ENCODE measurements at places on chromosomes 3 and 15.
A peak's percentile ranks its signal among the peaks of the same experiment; 100 is the strongest.

DNA sequence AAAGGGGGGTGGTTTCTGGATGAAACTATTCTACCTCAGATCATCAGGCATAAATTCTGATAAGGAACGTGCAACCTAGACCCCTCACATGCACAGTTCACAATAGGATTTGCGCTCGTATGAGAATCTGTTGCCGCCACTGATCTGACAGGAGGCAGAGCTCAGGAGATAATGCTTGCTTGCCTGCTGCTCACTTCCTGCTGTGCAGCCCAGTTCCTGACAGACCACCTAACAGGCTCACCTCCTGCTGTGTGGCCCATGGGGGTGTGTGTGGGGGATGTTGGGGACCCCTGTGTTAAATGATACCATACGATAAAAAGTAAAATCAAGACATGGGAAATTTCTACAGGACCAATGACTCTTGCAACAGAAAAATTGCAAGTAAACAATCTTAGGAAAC is 24.0 kb downstream of the CP start:
- DNase-seq: no peak

DNA sequence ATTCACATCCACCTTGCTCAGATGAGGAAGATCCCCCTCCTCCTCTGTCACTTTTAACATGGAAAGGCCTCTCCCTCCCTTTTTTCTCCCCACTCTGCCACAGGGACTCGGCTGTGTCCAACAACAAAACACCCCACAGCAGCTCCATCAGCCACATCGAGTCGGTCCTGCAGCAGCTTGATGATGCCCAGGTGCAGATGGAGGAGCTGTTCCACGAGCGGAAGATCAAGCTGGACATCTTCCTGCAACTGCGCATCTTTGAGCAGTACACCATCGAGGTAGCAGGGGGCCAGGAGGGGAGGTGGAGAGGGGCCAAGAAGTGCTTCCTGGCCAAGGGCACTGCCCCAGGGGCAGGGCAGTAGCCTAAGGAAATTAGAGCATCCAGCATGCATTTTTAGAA is 331.7 kb upstream of the UMPS start:
- DNase-seq: no peak

DNA sequence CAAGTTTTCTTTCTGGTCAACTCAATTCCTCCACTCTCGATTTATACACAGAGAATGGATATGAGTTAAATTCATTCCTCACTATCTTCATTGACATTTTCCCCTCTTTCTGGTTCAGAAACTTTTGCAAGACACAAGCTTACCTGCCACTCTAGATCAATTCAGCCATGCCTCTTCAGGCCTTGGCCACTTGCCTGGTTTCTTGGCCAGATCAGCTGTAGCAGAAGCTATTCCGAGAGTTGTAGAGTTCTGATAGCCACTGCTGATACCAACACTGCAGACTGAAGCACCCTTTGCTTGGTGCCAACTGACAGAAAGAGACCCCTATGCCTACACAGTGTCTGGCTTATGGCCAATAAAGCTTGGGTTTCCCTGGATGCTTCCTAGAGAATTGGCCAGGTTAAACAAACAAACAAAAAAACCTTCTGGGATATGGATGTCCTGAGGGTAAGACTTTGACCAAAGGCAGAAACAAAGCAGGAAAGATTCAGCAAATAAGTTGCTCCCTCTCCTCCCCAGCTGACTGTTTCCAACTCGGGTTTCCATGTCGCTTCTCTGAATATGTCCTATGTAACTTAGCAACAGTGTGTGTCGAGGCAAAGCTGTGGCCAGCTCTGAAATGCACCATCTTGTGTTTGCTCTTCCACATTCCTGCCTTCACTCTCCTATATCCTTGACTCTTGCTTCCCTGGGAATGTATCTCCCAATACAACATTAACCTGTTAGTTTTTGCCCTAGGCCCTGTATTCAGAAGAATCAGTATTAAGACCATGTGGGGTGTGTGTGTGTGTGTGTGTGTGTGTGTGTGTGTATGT is 521.6 kb downstream of the EPHA3 start:
- DNase-seq: no peak

- peak; percentile 22 for DNase-seq
Measured at GRCh38 chr3:33578325-33579177, 138.3 kb upstream of the UBP1 start.

- no peak for DNase-seq
Measured at GRCh38 chr3:45774581-45775521, 21.5 kb downstream of the SLC6A20 start.

DNA sequence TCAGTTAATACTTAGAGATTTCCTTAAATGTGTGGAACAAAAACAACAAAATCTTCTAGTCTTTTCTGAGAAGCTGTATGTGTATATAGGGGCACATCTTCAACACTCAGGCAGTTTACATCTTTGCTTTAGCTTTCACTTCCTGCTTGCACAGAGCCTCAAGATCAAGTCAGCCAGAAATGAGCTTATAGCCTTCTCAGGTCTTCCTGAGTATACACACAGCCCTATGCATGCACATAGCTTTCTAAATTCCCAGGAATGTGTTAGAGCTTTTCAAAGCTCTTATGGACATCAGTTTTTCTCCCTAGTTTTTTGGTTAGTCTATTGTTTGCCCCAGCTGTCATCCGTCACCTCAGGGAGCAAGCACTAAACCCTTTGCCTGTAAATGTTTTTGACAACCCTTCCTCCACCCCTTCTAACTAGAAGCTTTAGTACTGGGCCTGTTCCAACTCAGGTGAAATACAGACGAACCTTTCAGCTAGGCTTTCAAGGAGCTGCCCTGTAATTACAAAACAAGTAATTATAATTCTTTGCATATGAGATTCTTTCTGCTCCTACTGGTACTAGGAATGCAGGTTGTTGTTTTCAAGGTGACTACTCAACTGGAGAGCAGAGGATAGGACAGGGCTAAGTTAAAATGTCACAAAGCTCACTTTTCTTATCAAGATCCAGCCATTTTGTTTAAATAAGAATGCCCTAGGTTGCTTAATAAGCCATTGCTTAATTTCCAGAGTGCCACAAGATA is 22.6 kb upstream of the MTMR10 start:
- no peak for DNase-seq

- DNase-seq: no peak
Measured at GRCh38 chr15:40136470-40137302, 24.2 kb upstream of the BUB1B start.

All from fibroblast of mammary gland (primary cell).